ENCODE measurements at places on chromosomes 16 and 17. TPM values are rescaled to one million over a fixed set of nuclear protein-coding genes. Genes with fewer than 3 reads are reported as not detected.

Gene LPO
- not detected for total RNA-seq

DNA sequence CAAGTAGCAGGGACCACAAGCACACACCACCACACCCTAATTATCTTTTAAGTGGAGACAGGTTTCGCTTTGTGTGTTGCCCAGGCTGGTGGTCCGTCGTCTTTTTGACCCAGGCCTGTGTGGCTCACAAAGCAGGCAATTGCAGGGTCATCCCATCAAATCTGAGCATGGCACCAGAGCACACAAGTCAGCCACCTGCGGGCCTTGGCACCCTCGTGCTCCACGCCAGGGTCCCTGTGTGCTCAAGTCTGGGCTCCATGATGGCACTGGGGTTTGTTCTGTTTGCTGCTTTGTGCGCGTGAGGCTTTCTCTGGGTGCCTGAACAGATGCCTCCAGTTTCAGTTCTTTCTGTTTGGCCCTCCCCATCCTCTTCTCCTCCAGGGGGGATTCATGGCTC lies 2.4 kb upstream of the CAPN15 start:
- no peak for DNase-seq

GRCh38 chr16:83211711-83212110 lies 584.9 kb downstream of the CDH13 start:
- DNase-seq, result no peak

Gene NPW
- total RNA-seq, result 1.8 TPM

DNA sequence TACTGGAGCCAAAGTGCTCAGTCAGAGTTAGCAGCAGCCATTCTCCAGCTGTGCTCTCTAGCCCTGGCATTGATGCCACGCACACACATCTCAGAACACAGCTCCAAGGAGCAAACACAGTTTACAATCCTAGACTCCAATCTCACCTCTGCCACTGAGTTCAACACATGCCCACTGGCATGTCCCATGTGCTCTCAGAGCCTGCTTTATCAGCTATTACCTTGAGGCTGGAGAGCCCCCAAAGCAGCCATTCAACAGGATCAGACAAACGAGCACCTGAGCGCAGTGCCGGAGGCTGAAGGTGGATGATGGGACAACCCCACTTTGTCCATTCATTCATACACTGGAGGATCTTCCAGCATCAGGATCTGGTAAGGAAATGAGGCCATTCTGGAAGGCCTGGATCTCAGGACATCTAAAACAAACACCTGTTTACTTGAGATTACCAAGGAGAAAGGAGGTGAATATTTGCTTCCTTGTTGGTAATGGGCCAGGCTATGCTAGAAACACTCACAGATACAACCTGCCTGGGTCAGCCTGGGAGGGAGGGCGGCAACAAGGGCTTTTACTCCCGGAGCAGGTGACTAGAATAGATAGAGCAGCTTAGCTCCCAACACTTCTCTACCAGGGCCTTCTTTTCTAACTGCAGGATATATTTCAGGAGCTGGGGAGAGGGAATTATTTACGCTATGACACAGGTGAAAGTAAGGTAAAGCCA lies 25.4 kb downstream of the RANBP10 start:
- DNase-seq, result no peak

- no peak for DNase-seq
Observed at GRCh38 chr16:28549301-28549899, 4.3 kb upstream of the SGF29 start.

Gene LDHD
- total RNA-seq, result 55.3 TPM

DNA sequence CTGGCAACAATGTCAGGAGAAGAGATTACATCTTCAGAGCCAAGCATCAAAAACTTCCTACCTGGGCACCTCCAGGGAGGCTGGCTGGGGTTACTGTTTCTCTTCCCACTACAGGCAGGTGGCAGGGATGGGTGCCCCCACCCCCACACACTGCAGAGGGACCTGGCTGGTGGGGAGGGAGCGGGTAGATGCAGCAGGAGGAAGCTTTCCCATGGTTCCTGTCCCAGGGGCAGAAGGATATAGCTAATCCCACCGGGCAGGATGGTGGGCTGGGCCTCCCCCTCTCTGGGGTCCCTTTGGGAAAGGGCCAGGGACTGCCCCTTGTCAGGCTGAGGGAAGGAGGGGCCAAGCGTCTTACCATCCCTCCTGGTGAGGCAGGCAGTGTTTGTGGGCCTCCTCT lies 16.7 kb upstream of the MTMR4 start:
- DNase-seq, result no peak

DNA sequence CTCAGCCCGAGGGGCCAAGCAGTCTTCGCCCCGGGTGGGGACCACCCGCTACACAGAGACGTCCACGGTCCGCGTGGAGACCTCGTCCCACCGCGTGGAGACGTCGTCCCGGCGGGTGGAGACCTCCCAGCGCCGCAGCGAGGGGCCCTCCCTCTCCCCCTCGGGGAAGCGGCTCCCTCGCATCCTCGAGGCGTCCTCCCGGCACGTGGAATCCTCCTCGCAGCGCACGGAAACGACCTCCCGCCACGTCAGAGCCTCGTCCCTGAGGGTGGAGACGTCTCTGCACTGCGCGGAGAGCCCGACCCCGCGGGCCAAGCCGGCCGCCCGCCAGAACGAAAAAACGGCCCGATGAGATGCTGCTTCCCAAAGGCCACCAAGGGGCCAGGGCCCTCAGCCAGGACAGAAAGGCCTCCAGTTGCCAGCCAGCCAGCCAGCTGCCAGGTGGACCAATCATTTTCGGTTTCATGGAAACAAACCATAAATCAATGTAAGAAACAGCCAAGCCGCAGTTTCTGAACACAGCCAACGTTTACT lies 424 bp downstream of the C17orf100 start:
- DNase-seq, result peak; percentile 56

- no peak for DNase-seq
Observed at GRCh38 chr17:31427684-31428083, 36.2 kb downstream of the RAB11FIP4 start.

GRCh38 chr17:2916461-2916860 lies 120.2 kb downstream of the RAP1GAP2 start:
- no peak for DNase-seq

DNA sequence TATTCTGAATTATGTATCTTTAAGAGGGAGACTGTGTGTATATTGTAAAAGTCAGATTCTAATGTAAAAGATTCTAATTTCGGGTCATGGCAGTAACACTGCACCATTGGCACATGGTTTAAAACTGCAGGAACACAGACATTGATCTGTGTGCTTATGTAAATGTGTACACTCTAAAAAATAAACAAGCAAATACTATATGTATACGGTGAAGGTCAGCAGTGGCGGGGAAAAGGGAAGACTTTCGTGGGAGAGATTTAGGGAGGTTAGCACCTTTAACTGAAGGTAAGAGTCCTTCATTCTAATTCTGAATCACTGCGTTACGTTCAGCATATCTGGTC lies 157.8 kb upstream of the FAM20A start:
- no peak for DNase-seq

GRCh38 chr17:39640591-39641031 lies 3.7 kb downstream of the STARD3 start:
- no peak for DNase-seq

Gene TMEM235
- total RNA-seq, result not detected

DNA sequence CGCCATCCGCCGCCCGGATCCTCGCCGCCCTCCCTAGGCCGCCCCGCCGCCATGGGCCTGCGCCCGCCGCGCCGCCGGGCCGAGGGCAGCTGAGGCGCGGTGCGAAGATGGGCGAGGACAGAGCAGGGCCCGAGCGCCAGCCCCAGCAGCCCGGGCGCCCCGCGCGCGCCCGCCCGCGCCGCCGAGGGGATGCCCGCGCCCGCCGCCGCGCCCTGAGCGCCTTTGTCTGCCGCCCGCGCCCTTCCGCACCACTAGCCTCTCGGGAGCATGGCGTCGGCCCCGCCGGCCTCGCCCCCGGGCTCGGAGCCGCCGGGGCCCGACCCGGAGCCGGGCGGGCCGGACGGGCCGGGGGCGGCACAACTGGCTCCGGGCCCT lies 278 bp downstream of the RAB11FIP3 start:
- no peak for DNase-seq

DNA sequence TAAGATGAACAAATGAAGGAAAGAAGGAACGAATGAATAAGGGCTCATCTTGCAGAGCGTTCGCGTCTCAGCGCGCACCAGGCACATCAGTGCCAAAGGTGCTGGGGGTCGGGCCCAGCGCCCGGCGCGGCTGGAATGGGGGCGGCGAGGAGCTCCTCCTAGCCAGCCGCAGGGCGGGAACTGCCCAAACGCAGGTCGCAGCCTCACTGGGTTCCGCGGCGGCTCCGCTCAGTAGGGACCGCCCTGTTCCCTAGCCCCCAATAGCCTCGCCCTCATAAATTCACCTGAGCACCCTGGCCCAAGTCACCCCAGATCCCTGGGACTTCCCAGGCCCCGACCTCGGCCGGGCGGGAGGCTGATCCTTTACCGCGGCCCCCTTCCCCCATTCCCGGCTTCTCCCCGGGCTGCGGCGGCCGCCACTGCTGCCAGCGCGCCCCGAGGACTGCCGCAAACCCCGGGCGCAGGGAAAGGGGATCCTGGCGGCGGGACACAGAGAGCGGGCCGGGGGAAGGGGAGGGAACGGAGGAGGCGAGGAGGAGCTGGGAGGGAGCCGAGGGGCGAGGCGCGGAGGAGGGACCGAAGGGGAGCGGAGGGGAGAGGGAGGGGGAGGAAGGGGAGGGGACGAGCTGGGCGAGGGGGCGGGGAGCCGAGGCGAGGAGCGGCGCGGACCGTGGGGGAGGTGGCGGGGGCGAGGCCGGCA lies 377 bp upstream of the CRHR1 start:
- DNase-seq, result peak; percentile 12

DNA sequence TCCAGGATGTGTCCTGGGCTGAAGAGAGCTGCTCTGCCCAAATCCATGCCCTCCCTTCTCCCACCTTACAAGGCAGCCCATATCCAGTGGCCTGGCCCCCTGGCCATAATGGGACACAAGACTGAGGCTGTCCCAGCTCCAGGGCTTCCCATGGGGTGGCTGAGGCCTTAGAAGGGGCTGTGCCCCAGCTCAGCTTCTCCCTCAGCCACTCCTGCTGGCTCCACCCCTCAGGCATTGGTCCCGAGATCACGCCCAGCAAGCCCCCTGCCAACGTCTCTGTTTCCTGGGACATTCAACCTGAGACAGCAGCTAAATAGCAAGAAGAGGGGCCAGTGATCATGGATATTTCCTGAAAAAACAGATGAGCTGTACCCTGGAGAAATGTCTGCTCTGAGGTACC lies 43.3 kb downstream of the ARHGAP27 start:
- no peak for DNase-seq
